ENCODE measurements at places on chromosomes 2 and 18.

- DNase-seq = no peak
Measured at GRCh38 chr18:75223687-75224347, 13.2 kb downstream of the TSHZ1 start.

DNA sequence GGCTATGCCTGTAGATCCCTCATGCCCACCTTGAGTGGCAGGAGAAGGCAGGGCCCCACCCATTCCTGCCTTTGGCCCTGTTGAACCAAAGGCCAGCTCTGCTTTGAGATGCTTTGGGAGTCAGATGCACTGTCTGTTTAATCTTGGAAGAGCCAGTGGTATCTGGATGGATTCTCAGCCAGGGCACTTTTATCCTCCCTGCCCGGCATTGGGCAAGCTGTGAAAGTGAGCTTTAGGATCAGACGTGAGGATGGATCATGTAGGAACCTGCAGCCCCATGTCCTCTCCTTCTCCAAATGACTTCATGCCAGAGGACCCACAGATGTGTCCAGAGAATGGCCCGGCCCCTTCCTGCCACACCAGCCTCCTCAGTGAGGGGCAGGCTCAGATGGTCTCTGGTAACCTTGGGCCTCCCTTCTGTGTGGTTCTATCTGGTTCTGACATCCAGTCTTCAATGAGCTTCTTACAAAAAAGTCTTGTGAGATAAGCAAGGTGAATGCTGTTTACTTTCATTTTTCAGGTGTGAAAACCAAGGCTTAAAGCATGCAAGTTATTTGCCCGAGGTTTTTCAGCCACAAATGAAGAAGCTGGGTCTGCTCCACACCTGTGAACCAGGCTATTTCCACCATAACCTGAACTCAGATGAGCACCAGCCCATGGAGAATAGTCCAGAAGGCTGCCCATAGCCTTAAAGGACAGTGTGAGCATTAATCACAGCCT is 123.8 kb downstream of the KCTD1 start:
- DNase-seq = no peak

DNA sequence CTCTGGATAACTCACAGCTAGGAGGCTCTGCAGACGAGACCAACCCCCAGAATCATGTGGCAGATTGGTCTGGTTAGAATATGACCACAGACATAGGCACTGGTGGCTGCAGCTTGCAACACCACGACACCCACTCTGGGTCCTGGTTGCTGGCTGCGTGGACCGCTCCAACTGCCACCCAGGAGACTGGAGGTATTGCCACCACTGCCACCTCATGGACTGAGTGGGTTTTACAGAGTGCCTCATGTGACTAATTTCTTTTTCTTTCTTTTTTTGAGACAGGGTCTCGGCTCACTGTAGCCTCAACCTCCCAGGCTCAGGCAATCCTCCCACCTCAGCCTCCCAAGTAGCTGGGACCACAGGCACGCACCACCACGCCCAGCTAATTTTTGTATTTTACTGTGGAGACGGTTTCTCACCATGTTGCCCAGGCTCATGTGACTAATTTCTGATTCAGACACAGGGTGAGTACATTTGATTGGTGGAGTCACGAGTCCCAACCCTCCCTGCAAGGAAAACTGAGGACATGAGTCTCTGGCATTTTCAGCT is 29.9 kb upstream of the NT5DC4 start:
- DNase-seq = peak; percentile 75

DNA sequence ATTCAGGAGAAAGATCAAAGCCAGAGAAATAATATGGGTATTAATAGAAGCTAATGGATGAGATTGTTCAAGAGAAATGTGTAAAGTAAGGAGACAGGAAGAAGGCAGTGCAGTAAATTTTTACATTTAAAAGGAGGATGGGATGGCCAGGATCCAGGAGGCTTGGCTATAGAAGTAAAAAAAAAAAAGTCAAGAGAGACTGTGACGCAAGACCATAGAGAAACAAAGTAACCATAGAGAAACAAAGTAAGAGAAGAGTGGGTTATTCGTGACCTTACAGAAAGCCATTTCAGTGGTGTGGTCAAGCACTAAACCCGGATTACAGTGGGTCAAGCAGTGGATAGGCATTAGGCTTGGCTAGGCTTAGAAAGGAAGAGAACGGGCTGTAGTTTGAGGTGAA is 10.5 kb upstream of the FAM171B start:
- DNase-seq = no peak

DNA sequence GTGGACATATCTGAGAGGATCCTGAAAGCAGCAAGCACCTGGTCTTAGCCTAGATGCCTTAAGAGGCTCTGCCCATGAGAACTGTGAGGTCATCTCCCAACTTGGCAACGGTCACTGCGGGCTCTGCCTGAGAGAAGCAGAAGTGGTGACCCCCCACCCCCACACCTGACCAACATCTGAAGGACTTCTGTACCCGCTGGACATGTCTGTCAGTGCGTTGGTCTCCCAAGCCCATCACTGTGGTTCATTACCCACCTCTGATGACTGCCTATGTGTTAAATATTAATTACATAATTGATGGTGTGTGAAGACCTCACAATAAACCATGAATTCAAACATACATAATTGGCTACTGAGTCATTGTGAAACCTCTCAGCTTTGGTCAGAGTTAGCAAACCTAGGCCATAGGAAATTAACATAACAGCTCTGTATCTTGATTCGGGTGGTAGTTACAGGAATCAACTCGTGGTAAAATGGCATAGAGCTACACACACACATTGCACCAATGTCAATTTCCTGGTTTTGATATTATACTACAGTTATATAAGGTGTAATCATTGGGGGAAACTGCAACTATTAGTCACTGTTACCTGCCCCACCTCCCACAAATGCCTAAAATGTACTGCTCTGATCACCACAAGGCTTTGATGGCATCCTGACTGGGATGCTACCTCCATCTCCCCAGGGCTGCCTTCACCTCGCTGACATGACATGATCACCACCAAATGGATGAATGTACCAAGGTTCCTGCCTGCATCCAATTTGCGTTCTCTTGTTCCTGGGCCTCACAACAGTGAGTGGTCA is 4.3 kb upstream of the GALNT1 start:
- no peak for DNase-seq

DNA sequence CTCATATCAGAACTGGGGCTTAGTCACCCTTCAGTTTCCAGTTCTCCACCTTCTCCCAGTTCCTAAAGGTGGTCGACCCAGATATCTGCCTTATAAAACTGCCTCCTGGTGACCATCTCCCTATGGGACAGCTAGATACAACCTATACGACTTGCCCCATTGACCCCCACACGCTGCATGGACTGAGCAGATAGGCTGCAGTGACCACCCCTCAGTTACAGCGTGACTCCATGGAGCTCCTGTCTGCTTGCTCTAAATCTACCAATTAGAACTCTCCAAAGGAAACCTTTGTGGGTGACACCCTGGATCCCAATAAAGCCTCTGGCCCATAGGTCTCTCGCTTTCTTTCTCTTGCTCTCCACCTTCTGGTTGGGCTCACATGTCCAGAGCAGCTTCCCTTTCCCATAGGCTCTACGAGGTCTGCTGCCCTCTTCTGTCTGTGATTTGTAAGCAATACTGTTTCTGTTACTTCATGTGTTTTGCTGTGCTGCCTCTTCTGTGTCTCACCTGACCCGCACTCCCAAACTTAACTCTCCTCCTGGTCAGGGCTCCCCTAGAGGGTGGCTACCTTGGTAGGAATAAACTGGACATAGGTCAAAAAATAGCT is 971.3 kb upstream of the FAM98A start:
- no peak for DNase-seq

- no peak for DNase-seq
Measured at GRCh38 chr2:172919732-172920131, 155.9 kb upstream of the MAP3K20 start.

- no peak for DNase-seq
Measured at GRCh38 chr2:212667751-212668316, 129.2 kb upstream of the ERBB4 start.

DNA sequence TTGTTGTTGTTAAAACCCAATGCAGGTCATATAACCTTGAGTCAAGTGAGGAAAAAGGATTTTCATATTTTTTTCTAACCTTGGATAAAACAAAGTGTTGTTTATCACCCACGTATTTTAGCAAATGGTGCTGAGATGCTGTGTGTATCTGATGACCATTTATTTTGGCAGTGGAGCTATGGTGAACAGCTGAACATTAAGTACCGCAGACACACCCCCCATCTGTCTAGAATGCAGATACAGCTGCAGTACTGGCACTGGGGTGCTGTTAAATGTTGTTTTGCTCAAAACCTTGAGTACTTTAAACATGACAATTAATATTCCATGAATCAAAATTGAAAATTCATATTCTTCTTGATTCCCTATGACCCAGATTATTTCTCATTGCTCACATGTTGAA is 773.3 kb upstream of the SLC39A10 start:
- no peak for DNase-seq

DNA sequence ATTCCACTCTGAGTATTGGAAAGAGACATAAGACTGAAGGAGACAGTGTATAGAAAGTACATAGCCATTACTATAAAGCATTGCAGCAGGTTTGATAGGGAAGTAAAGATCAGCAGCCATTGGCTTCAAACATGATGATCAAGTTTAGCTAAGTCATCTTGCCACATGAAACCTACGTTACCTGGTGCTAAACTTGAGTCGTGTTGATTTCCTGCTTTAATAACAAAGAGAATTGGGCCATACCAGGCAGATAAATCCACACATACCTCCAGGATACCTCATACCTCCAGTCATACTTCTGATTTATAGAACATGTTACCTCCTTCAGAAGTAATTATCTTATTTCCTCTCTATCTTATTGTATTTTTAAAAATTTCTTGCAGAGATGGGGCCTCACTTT is 10.3 kb upstream of the KYNU start:
- no peak for DNase-seq

DNA sequence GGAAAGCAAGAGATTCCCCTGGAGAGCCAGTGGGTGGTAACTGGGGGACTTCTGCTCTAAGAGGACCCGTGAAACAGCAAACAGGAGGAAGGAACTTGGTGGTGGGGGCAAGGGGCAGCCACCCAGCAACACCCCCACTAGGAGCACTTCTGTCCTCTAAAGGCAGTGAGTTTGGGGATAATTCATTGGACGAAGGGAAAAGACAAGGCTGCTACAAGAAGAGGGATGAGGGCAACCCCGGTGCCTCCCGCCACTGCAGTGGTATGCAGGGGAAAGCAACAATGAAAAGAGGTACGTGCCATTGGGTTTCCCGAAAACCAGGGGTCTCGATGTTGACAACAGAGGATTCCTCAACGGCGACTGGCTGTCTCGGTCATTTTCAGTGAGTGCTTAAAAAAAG is 9.1 kb downstream of the RPL31 start:
- no peak for DNase-seq

DNA sequence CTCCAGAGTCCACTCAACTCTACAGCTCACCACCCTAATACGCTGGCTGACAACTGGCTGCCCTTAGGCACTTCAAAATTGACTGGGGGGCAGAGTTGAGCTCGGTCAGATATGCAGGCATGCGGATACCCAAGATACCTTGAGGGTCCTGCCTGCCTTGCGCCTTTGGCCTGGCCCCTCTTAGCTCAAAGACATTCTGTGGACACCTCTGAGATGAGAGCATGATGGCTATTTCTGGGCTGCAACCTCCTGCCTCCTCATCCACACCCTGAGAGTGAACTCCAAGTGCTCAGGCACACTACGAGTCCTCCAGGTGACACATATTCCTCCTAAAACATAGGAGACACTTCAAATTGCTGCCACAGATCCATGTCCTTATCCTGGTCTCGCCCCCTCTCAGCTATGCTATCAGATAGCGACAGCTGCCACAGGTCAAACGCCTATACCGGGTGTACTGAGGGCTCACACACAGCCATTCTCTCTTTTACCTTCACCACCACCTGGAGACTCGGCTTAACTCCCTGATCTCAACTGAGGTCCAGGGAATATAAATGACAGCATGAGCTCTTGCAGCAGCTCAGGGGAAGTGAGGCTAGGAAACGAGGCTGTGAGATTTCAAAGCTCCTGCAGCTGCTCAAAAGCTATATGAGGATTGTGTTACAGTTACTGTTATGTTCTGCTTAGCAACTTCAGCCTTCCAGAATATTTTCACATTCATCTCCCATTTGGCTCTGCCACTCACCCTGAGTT is 60.5 kb upstream of the TEX51 start:
- no peak for DNase-seq

DNA sequence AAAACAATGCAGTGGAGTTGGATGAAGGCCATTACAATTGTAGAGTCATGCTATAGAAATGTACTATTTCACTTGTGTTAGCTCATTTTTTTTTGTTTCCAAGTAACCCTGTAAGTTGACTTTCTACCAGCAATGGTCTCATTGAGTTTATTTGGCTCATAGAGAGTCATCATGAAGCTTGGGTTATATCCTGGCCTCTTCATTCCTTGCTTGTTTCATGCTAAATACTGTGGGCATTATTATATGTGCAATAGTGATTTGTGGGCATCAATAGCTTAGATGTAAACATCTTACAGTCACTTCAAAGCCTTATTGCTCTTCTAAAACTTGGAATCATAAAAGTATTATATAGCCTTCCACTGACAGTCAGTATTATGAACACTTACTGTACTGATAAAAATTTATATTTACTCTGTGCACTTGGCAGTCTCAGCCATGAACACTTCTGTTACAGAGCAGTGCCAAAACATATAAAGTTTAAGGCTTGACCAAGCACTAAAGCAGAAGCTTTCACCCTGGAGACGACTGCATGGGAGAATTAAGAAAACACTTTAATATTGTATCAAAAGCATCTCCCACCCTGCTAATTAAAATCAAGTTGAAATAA is 751.2 kb downstream of the SATB2 start:
- no peak for DNase-seq

- no peak for DNase-seq
Measured at GRCh38 chr2:42082016-42082415, 34.2 kb downstream of the PKDCC start.

DNA sequence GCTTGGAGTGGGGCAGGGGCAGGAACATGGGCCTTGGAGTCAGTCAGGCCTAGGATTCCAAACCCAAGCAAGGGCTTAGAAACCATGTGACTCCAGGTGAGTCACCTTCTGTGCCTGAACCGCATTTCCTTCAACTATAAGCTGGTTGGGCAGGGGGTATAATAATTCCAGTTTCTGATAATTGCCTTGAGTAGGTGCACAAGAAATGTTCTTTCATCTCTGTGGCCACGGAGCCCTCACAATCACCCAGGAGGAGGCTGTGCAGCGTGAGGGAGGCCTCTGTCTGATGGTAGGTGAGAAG is 112.1 kb upstream of the HAAO start:
- DNase-seq = no peak

- DNase-seq = no peak
Measured at GRCh38 chr2:217060516-217060915, 200.7 kb upstream of the TNP1 start.

All from CD4-positive, alpha-beta T cell treated with Interleukin-21 for 1 hour (primary cell).